HepG2 (cell line): ENCODE measurements at places on chromosomes 6 and 20.

- H3K36me3 ChIP-seq, result no peaks in the 10 kb centered on the region
- H3K4me3 ChIP-seq, result no peak overlapping the region
- DNase-seq, result no peak
- H3K4me1 ChIP-seq, result peaks cover 19% of the 10 kb centered on the region
- no peak overlapping the region for H3K27ac ChIP-seq
- no peaks in the 10 kb centered on the region for H3K27me3 ChIP-seq
These were observed 10.2 kb downstream of the UNC5CL start for GRCh38 chr6:41028561-41029412.

DNA sequence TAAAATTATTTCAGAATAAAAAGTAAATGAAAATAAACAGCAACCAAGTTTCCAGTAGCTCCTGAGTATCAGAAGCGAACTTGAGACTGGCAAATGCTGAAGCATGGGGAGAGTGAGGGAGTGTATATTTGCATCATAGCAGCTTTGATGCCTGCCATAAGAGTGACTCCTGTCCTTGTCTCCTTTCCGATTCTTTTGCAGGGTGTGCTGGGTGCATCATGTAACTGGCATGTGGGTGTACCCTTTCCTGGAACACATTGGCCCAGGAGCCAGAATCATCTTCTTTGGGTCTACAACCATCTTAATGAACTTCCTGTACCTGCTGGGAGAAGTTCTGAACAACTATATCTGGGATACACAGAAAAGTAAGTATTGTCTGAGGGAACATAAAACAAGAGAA is 117.4 kb downstream of the ADAT2 start:
- no peaks in the 10 kb centered on the region for H3K36me3 ChIP-seq
- no peak overlapping the region for H3K27ac ChIP-seq
- no peak overlapping the region for H3K4me3 ChIP-seq
- no peak for DNase-seq

DNA sequence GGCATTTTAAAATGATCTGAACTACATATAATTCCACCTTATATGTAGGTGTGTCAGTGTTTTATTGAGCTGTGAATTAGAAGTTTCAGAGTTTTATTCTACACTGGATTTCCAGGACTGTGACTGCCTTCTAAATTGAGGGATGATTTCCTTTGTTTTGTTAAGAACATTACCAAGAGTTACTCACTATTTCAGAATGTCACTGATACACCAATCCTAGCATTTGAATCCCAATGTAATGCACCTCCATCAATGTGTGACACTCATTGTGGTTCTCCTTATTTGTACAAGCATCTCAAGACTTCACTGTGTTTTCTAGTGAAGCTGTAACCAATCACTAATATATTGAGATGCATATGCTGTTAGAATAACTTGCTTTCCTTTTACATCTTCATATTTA is 86.8 kb downstream of the PLCB1 start:
- no peaks in the 10 kb centered on the region for H3K27me3 ChIP-seq
- H3K4me3 ChIP-seq, result no peak overlapping the region
- no peaks in the 10 kb centered on the region; the same call in 1 of the 3 replicates for H3K36me3 ChIP-seq
- peaks cover 27% of the 10 kb centered on the region for H3K4me1 ChIP-seq
- no peak overlapping the region for H3K27ac ChIP-seq

DNA sequence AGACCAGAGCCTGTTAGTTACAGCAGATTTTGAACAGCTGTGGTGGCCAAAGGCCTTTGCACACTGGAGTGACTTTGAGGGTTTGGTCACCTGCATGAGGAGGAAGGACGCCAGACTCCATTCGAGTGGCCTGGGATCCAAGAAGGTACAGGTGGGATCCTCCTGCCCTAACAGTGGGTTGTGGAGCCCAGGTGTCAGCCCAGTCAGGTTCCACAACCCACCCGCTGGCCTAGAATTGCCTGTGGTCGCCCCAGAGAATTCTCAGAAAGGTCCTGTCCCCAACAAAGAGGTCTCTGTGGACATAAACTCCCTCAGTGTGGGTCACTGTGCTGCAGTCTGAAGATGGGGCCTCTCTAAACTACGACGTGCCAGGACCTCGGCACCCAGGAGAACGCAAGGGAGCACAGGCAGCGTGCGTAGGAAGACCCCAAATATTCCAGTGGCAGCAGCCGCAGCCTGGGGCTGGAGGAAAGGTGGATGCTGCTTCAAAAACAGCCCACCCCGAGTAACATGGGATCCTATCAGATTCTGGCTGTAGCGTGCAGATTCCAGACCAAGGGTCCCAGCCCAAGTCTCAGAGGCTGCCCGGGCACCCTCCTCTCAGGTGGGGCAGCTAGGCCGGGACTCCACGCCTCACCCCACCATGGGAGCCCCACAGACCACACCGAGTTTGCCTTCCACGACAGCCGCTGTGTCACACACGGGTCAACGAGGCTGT is 16.0 kb downstream of the ACSS1 start:
- no peak overlapping the region for H3K27ac ChIP-seq
- H3K4me3 ChIP-seq, result no peak overlapping the region
- peaks cover 45% of the 10 kb centered on the region for H3K4me1 ChIP-seq
- H3K36me3 ChIP-seq, result no peaks in the 10 kb centered on the region

GRCh38 chr20:1320902-1321653 is 7.9 kb downstream of the SDCBP2 start:
- no peak for DNase-seq
- H3K36me3 ChIP-seq, result no peaks in the 10 kb centered on the region
- no peaks in the 10 kb centered on the region; the same call in 1 of the 3 replicates for H3K27me3 ChIP-seq
- no peak overlapping the region for H3K27ac ChIP-seq
- H3K4me1 ChIP-seq, result peaks cover 41% of the 10 kb centered on the region
- no peak overlapping the region for H3K4me3 ChIP-seq

GRCh38 chr6:161836643-161837448 is 563.0 kb upstream of the AGPAT4 start:
- H3K27me3 ChIP-seq, result 0 out of 3 replicates have a peak, but pooled peaks cover 6% of the 10 kb centered on the region
- peaks cover 23% of the 10 kb centered on the region for H3K4me1 ChIP-seq
- no peaks in the 10 kb centered on the region for H3K36me3 ChIP-seq
- no peak overlapping the region for H3K27ac ChIP-seq
- DNase-seq, result peak; percentile 35
- H3K4me3 ChIP-seq, result no peak overlapping the region

- H3K4me1 ChIP-seq, result no peaks in the 10 kb centered on the region
- H3K36me3 ChIP-seq, result no peaks in the 10 kb centered on the region
- H3K4me3 ChIP-seq, result no peak overlapping the region
- no peak for DNase-seq
These were observed 8.8 kb upstream of the TPD52L1 start for GRCh38 chr6:125144822-125145221.

DNA sequence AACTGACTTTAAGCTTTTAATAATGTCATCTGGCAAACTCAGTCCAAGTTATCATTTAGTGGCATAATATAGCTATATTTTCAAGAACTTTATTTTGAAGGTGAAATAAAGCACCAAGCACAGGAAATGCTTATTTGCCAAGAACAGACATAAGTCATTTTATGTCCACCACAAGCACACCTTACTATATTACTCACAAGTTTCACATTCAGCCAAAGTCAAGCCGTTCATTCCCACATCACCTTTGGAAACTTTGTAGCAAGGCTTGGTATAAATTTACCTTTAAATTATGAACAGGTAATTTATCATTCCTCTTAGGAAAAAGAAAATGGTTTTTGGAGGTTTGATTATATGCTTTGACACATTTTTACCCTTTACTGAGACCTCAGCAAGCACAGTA is 236.8 kb upstream of the FKBP1C start:
- H3K4me3 ChIP-seq, result no peak overlapping the region
- no peaks in the 10 kb centered on the region for H3K4me1 ChIP-seq
- no peaks in the 10 kb centered on the region for H3K27me3 ChIP-seq
- no peak for DNase-seq
- no peak overlapping the region for H3K27ac ChIP-seq

- H3K36me3 ChIP-seq, result peaks cover 82% of the 10 kb centered on the region
- no peaks in the 10 kb centered on the region for H3K27me3 ChIP-seq
- H3K27ac ChIP-seq, result peak overlapping the region; percentile 83
- no peak for DNase-seq
These were observed 59.6 kb upstream of the EMILIN3 start for GRCh38 chr20:41426086-41426830.

GRCh38 chr6:122696853-122697252 is 82.7 kb upstream of the FABP7 start:
- DNase-seq, result peak; percentile 13
- no peaks in the 10 kb centered on the region for H3K4me1 ChIP-seq
- no peak overlapping the region for H3K4me3 ChIP-seq
- H3K27ac ChIP-seq, result no peak overlapping the region
- no peaks in the 10 kb centered on the region for H3K36me3 ChIP-seq
- H3K27me3 ChIP-seq, result no peaks in the 10 kb centered on the region

- H3K4me3 ChIP-seq, result peak overlapping the region; percentile 73
- H3K36me3 ChIP-seq, result no peaks in the 10 kb centered on the region
- no peak for DNase-seq
- no peaks in the 10 kb centered on the region for H3K27me3 ChIP-seq
These were observed 669 bp upstream of the TMEM30A start for GRCh38 chr6:75285283-75285639.

DNA sequence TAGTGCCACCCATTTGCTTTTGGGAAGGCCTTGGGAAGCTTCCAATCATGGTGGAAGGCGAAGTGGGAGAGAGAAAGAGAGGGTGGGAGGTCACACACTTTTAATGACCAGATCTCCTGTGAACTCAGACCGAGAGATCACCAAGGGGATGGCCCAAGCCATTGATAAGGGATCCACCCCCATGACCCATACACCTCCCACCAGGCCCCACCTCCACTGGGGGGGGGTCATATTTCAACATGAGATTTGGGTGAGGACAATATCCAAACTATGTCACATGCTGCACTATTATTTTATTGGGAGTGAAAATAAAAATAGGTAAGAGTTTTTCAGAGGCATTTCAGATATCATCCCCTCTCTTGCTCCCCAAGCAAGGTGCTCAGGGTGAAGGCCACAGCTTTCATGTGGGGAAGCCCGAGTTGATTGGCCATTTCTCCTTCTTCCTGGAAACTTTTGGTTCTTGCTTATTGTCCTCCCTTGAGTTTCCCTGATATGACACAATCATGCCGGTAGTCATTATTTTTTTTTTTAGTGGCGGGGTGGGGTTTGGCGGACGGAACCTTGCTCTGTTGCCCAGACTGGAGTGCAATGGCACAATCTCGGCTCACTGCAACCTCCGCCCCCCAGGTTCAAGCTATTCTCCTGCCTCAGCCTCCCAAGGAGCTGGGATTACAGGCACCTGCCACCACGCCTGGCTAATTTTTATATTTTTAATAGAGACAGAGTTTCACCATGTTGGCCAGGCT is 15.2 kb downstream of the GMPR start:
- DNase-seq, result no peak
- no peak overlapping the region for H3K4me3 ChIP-seq
- no peak overlapping the region for H3K27ac ChIP-seq
- no peaks in the 10 kb centered on the region for H3K4me1 ChIP-seq
- H3K36me3 ChIP-seq, result no peaks in the 10 kb centered on the region
- H3K27me3 ChIP-seq, result peaks cover 13% of the 10 kb centered on the region

GRCh38 chr6:106279179-106279578 is 46.4 kb downstream of the ATG5 start:
- no peaks in the 10 kb centered on the region for H3K4me1 ChIP-seq
- H3K27ac ChIP-seq, result no peak overlapping the region
- no peaks in the 10 kb centered on the region for H3K27me3 ChIP-seq
- no peak for DNase-seq
- H3K36me3 ChIP-seq, result peaks cover 13% of the 10 kb centered on the region; the same call in 1 of the 3 replicates

- H3K4me3 ChIP-seq, result no peak overlapping the region
- H3K27ac ChIP-seq, result no peak overlapping the region
- H3K36me3 ChIP-seq, result no peaks in the 10 kb centered on the region
These were observed 39.9 kb downstream of the SGK1 start for GRCh38 chr6:134278000-134278399.

- H3K36me3 ChIP-seq, result no peaks in the 10 kb centered on the region
- H3K27me3 ChIP-seq, result no peaks in the 10 kb centered on the region
- no peaks in the 10 kb centered on the region for H3K4me1 ChIP-seq
- no peak for DNase-seq
- no peak overlapping the region for H3K27ac ChIP-seq
These were observed 214.4 kb upstream of the PRND start for GRCh38 chr20:4507288-4507719.

- no peak overlapping the region for H3K4me3 ChIP-seq
- H3K27me3 ChIP-seq, result no peaks in the 10 kb centered on the region
- H3K36me3 ChIP-seq, result no peaks in the 10 kb centered on the region
- peaks cover 52% of the 10 kb centered on the region for H3K4me1 ChIP-seq
- no peak overlapping the region for H3K27ac ChIP-seq
These were observed 21.4 kb downstream of the C6orf15 start for GRCh38 chr6:31090973-31091364.

DNA sequence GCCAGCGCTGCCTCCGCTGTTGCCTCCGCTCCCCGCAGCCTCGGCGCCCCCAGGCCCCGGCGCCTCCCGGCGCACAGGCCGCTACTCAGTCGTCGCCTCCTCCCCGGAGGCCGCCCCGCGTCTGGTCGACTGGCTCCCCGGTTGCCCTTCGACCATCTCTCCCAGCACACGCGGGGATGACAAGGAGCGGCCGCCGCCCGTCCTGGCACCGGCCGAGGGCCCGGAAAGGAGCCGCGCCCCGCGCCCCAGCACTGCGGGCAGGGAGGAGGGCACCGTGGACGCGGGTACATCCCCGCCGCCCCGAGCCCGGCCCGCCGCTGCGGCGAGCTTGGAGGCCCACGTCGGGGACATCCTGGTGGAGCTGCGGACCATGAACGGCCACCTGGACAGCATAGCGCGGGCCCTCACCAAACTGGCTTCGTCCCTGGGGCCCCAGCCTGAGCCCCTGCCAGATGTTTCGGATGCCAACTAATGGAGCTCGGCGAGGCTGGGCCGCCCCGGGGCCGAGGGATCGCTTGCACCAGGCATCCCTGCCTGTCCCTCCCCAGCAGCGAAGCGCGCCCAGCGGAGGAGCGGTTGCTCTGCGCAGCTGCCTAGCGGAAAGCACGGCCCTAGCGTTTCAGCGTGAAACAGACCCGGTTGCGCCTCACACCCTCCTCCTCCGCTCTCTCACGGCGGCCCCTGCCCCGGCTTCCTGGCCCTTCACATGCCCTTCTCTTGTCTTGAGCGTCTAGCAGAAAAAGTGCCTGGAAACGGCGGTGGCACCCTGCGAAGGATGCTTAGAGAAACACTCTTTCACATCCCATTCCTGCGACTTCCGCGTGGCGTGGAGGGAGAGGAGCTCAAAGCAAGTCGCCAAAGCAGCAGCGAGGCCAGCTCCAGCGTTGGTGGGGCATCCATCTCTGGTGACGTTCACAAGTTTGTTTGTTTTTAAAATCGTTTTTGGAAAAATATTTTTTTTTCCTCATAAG is 285.8 kb upstream of the SUPT3H start:
- no peaks in the 10 kb centered on the region for H3K4me1 ChIP-seq
- H3K27ac ChIP-seq, result no peak overlapping the region
- no peaks in the 10 kb centered on the region for H3K36me3 ChIP-seq
- H3K27me3 ChIP-seq, result peaks cover 8% of the 10 kb centered on the region
- no peak for DNase-seq

DNA sequence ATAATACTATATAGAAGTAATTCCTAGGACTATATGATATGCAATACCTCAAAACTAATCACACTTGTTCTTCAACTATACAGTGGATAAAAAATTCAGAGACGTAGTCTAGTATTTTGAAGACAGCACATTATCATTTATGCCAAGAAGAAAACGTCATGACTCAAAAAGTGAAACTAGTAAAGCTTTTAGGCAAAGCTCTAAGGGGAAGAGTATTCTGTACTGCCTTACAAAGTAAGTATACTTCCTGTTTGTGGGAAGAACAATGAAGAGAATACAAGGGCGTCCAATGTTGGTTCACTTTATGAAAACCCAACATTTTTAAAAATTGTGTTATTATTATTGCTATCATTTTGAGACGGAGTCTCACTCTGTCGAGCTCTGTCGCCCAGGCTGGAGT is 27.9 kb downstream of the LOC128125822 start:
- DNase-seq, result no peak
- no peaks in the 10 kb centered on the region for H3K36me3 ChIP-seq
- H3K27ac ChIP-seq, result no peak overlapping the region
- no peaks in the 10 kb centered on the region; the same call in 2 of the 3 replicates for H3K27me3 ChIP-seq
- H3K4me1 ChIP-seq, result peaks cover 20% of the 10 kb centered on the region
